Activated T-helper 1 cell treated with anti-CD3 and anti-CD28 coated beads, Interleukin-2, amount 50 U/mL, for 16 hours (primary cell): ENCODE measurements at places on chromosomes 7 and 10.

DNA sequence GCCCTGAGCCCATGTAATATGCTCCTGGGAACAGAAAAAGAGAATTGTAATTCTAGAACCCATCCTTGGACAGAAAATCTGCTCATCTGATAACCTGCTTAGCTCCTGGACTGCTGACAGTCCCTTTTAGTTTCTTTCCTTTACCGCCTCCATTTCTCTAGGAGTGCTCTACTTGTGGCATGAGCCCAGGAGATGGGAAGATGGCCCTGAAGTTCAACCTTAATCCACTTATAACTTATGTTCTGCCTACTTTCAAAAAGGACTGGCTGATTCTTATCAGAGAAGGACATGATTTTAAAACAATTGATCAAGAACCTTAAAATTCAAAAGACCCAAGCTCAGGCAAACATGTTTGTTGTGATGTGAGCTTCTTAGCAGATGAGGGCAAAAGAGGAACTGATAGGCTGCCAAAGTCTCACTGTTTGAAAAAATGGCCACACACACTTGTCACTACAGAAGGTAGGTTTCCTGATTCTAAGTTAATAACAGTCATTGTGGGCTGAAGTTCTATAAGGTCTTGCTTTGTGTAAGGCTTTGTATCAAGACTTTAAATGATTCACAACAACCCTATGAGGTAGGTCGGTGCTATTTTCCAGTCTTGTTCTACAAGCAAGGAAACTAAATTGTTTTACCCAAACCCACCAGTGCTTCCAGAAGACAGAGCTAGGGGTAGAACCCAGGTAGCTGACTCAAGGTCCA lies 94.3 kb upstream of the AFAP1L2 start:
- no peak for DNase-seq

DNA sequence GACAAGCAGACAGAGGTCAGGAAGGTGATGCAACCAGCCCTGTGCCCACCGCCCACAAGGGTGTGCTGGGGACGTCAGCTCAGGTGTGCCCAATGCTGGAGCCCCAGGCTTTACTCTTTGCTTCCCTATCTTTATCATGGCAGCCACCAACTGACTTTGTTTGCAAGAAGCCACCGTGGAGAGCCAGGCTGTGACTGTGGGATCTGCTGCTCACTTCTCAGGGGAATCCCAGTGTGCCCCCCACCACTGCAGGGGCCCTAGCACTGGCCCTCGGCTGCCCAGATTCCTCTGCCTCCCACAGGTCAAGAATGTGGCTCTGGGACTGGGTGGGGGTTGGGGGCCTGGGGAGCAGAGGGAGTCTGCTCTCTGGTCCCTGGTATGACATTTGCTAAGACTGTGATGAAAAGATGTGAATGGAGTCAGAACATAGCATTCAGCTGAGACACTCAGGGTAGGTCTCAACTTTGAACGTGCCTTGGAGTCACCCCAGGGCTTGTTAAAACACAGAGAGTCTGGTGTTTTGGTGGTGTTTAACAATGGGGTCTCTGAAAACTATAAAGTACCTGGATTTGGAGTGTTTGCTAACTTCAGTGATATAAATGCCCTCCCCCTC lies 47.3 kb downstream of the ARHGAP22 start:
- no peak for DNase-seq

- no peak for DNase-seq
Measured at GRCh38 chr10:66832781-66833422, 92.9 kb upstream of the LRRTM3 start.

- DNase-seq, result no peak
Measured at GRCh38 chr7:70113536-70113935, 515.3 kb downstream of the AUTS2 start.

DNA sequence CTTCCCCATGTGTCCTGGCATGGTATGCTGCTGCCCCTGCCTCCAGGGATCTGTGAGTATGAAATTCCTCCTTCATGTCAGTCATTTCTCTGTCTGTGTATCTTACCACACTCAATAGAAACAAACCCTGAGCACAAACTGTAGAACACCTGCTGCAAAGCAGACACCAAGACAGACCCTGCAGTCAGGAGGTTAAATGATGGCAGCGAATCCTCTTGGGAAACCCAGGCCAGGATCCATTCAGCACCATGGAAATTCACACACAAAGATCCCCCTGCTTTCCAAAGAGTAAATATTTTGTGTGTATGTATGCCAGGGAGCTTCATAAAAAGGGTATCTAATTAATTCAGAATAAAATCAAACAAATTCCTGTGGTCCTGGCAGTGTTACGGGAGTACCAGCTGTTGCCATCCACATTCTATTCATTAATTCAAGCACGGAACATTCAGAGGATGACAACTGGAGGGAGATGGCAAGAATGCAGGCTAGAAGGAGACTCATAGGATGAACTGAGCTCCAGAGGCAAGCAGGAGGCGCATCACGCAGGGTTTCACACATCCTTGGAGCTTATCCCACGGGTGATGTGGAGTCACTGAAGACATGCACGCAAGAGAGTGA lies 14.8 kb downstream of the ITIH5 start:
- DNase-seq, result no peak

- no peak for DNase-seq
Measured at GRCh38 chr10:25999295-25999981, 65.4 kb downstream of the MYO3A start.

DNA sequence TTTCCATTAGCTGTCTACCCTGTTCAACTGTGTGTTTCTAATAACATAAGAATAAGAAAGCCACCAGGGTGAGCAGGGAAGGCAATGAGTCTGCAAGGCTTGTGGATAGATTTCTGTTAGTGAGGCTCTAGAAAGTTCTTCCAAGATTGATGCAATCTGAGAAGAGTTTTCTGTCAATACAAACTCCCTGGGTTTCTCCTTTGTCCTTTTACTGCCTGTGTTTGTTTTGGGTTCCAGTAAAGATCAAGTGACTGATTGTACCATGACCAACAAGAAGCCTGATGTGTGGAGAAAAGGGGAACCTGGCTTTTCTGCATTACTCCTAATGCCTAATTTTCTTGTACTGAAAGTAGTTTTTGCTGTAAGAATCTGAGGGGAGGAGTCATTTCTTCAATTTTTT lies 139.9 kb downstream of the CFTR start:
- no peak for DNase-seq

GRCh38 chr10:13102002-13102794 lies 2.2 kb downstream of the OPTN start:
- no peak for DNase-seq

DNA sequence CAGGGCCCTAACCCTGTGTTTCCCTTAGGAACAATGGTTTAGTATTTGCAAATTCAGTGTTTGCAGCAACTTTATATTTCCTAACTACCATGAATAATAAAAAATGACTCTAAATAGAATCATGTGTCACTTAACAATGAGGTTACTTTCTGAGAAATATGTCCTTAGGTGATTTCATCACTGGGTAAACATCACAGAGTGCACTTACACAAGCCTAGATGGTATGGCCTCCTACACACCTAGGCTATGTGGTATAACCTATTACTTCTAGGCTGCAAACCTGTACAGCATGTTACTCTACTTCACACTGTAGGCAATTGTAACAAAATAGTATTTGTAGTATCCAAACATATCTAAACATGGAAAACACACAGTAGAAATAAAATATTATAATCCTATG lies 1174.6 kb upstream of the LRRTM3 start:
- DNase-seq, result no peak

GRCh38 chr10:50440489-50440888 lies 183.3 kb downstream of the SGMS1 start:
- DNase-seq, result no peak

DNA sequence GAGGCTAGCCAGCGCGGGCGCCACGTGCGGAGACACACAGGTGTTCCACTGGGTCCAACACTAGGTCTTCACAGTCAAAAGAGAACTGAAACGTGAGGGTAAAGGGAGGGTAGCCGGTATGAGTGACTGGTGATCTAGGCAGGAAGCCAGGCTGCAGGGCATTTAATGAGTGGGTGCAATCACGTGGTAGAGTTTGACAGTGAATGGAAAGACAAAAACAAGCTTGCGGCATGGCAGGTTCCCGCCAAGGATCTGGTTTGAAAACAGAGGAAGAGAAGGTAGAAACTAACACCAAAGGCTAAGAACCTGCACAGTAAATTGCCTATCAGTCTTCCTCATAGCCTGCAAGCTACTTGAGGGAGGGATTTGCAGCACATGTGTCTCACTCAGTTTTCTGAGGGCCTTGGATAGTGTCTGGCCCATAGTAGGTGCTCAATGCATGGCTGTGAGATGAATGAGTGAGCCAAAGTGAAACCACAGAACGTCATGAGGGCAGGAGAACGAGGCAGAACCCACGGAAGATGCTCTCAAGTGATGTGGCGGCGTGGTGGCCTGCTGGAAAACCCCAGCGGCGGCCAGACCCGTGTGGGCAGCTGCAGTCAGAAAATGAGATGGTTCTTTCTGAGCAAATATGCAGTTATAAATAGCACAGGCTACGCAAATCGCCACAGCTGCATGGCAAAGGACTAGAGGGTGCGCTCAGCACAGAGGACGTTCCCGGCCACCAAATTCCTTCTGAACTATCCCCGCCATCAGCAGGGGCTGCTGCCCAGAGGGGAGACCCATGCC lies 183.6 kb upstream of the NFE2L3 start:
- no peak for DNase-seq

DNA sequence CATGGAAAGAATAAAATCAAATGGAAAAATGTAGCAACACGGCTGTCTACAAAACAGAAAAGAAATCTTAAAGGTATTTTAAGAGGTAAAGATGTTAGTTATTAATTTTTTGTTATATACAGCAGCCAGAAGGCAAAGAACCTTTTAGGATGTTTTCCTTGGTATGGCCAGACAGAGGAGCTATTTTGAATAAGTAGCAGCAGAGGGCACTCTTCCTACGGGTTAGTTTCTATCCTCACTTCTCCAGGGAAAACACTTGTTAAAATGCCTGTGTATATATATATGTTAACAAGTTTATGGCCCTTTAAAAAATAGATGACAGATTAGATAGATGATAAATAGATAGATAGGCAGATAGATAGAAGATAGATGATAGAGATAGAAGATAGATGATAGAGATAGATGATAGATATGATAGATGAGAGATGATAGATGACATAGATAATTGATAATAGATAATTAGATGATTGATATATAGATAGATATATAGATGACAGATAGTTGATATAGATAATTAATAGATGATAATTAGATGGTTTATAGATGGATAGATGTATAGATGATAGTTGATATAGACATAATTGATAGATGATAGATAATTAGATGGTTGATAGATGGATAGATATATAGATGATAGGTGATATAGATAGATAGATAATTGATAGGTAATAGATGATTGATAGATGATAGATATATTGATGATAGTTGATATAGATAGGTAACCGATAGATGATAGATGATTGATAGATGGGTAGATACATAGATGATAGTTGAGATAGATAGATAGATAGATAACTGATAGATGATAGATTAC lies 57.8 kb upstream of the WIPF3 start:
- no peak for DNase-seq
